ENCODE measurements at places on chromosomes 11 and 22. TPM values are rescaled to one million over a fixed set of nuclear protein-coding genes. Genes with fewer than 3 reads are reported as not detected.

ANO9 gene
- total RNA-seq = 61.4 TPM

TSGA10IP gene
- total RNA-seq = not detected

MS4A15 gene
- not detected for total RNA-seq

SCGB2A2 gene
- total RNA-seq = not detected

PRSS23 gene
- 355 TPM for total RNA-seq

AQP11 gene
- 2.3 TPM for total RNA-seq

CREB3L1 gene
- 35.6 TPM for total RNA-seq

KLHDC7B gene
- 1.8 TPM for total RNA-seq

ABCC8 gene
- 0.18 TPM for total RNA-seq

OR8D4 gene
- not detected for total RNA-seq

DNA sequence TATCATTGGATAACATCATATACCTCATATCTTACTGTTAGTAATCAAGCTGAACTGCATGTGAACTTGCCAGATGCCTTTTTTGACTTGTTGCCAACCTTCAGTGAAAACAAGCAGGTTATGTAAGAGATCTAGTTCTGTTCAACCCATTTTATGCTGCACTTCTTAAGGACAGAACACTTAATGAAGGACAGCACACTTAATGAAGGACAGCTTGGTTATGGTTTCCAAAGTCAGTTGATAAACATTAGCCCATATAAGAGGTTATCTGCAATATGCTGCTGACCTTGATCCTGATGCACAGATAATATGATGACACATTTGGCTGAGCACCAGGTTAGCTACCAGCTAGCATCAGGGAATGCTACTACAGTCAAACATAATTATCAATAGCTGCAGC is 358.7 kb upstream of the PDGFD start:
- no peak for DNase-seq

GRCh38 chr11:45543808-45544422 is 121.5 kb downstream of the CHST1 start:
- no peak for DNase-seq

DNA sequence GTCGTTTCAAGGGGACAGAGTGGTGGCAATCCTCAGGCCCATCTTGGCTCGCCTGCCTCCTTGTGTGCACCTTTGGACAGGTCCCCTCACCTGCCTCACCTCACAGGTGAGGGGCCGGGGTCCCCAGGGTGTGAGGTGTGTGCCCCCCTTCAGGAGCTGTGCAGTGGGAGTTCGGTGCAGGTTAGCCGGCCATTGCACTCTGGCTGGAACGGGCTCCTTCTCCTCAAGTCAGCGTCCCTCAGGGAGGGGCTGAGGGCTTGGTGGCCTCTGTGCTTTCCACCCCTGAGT is 269.1 kb downstream of the TBC1D22A start:
- DNase-seq = no peak

DNA sequence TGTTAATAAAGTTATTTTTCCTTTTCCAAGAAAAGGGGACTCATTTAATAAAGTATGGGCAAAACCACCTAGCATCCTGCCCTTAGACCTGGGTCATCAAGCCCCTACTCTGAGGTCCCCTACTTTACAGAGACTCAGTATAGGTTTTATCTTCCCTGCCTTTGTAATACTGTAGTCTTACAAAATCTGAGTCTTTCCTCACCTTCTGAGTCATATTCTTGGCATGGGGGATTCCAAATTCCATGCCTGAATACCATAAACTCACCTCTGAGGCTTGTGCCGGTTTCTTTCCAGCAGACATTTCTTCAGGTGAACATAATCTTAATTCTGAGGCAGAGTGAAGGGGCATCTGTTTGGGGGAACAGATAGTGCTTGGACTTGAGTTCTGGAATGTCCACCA is 282.5 kb downstream of the KCNA4 start:
- no peak for DNase-seq

DNA sequence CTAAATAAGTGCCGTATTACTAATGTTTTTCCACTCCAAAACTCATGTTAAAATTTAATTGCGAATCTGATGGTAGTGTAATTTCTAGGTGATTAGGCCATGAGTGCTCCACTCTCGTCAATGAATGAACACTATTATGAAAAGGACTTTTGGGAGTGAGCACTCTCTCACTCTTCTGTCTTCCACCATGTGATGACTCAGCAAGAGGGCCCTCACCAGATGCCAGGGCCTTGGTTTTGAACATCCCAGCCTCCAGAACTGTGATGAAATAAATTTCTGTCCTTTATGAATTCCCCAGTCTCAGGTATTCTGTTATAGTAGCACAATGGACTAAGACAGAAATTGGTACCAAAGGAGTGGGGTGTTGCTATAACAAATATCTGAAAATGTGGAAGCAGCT is 8.1 kb downstream of the JRKL start:
- DNase-seq = no peak

GRCh38 chr11:88651556-88651955 is 314.0 kb upstream of the CTSC start:
- no peak for DNase-seq

GRCh38 chr11:46290598-46291309 is 13.3 kb downstream of the CREB3L1 start:
- DNase-seq = no peak

DNA sequence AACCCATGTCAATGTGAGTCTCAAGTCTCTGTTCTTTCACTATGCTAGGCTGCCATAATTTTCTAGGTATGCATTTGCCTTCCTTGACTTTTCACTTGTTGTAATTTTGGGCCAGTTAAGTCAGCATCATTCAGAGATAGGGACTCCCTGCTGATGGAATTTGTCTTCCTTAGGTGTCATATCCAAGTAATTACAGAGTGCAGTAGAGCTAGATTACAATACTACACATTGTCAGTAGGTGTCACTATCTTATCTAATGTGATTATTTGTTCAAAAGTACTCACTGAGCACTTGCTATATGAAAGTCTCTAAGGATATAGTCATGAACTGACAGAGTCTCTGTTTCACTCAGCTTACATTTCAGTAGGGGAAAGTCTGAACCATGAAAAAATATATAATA is 25.0 kb upstream of the SYN3 start:
- DNase-seq = peak; percentile 4

DNA sequence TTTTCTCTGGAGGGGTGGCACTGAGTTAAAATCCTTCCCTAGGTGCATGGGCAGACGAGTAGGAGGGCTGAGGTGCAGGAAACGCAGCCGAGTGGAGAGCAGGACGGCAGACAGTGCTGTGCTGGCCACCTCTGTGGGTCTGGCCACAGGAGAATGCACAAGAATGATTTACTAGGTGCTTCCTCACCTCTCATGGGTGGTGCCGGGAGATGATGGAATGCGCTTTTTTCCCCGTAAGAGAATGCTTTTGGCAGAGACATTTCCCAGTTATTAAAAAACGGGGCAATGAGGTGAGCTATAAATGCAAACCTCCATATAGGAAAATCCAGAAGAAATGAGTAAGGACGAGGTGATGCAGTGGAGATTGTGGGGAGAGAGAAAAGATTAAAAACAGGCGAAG is 86.1 kb downstream of the ADAMTS15 start:
- no peak for DNase-seq

- no peak for DNase-seq
Measured at GRCh38 chr22:39712751-39713525, 142.4 kb downstream of the CACNA1I start.

DNA sequence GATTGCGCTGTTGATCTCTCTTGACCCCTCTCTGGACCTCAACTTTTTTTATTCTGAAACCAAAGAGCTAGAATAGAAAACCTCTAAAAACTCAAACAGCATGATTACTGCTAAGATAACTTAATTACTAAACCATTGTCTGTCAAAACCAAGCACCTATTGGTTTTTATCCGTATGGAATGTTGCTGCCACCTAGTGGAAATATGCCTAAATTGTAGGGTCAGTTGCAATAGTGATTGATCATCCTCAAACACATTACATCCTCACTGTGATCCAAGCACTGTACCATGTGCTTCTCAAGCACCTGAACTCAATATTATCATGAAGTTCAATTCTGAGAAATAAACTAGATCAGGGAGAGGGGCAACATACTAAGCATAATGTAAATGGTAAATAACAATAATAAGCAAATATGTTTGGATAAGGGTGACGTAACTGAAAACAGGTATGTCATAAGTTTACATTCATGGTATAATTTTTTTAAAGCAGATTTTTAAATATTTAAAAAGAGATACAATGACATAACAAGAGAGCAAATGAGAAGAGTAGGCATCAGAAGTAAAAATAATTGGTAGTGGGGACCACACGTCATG is 3.8 kb upstream of the OR5A2 start:
- peak; percentile 25 for DNase-seq

DNA sequence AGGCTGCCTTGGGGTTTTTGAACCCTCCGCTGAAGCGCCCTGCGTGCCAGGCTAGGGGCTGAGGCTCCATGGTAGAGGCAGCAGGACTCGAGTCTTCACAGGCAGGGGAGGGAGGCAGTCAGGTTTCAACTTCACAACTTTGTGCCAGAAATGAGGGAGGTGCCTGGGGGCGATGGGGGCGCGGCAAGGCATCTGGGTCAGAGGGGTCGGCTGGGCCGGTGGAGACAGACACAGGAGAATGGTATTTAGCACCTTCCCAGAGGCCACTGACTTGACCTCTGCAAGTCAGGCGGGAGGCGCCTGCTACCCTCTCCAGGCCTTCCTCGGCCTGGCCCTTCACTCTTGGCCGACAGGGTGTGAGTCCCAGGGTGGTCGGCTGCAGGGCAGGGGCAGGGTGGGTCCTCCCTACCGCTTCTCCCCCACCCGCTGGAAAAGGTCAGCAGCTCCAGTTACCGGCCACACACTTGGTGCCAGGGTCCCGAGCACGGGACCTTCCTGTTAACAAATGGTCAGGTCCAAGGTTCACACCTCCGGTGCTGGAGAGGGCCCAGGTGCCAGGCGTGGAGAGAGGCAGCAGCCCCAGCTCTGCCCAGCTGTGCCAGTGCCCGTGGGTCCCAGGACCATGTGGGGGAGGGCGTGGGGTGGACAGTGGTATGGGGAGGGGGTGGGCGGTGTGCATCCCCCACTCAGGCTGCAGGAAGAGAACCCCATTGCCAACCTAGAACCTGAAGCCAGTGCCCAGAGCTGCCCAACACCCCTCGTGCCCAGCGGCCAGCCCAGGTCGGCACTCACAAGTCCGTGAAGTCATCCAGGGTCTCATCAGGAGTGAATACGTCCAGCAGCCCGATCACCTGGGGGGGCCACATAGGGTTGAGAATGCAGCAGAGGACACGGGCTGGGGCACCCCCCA is 3.8 kb downstream of the MAPK12 start:
- DNase-seq = no peak

DNA sequence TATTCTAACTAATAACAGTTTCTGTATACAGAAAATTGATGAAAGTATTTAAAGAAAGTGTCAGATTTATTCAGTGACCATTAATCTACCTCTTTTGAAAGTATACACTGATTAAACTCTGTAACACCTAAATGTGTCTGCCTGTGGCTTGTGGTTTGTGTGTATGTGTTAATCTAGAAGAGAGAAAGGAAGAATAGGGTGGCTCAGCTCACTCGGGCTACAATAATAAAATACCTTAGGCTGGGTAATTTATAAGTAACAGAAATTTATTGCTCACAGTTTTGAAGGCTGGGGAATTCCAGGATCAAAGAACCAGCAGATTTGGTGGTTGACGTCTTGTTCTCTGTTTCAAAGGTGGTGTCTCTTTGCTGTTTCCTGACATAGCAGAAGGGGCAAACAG is 13.6 kb upstream of the OR5AS1 start:
- no peak for DNase-seq

DNA sequence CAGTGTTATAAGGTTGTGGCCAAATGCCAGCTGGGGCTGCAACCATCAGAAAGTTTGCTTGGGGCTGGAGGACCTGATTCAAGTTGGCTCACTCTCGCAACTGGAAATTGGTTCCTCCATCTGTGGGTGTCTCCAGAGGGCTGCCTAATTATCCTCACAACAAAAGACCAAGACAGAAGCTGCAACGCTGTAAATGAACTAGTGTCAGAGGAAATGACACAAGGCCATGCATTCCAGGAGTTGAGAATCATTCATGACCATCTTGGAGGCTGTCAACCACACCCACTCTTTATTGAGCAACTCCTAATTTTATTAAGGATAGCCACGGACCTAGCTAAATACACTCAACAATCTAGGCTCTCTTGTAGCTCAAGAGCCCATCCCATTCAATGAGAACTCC is 1060.8 kb downstream of the OPCML start:
- no peak for DNase-seq

DNA sequence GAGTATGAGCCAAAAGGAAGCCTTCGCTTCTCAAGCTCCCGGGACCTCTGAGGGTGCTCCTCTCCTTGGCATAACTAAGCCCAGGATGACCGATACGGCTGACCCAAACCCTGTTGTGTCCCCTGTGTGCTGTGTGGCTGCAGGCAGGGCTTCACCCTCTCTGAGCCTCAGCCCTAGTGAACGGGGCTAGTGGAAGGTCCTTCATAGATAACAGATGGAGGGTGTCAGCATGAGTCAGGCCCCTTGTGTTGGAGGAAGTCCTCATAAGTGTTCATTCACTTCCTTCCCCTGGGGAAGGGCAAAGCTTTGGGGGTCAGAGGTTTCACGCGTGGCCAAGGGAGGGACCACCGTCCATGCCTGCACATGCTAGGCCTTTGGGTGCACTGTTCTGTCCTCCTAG is 21.5 kb downstream of the SHISAL1 start:
- DNase-seq = no peak

- DNase-seq = no peak
Measured at GRCh38 chr11:12441231-12441861, 64.0 kb downstream of the PARVA start.

- no peak for DNase-seq
Measured at GRCh38 chr22:45204819-45205218, 35.9 kb downstream of the KIAA0930 start.

GRCh38 chr11:75342966-75343870 is 8.2 kb downstream of the ARRB1 start:
- DNase-seq = no peak

GRCh38 chr22:26865021-26865420 is 207.6 kb downstream of the MIAT start:
- no peak for DNase-seq

DNA sequence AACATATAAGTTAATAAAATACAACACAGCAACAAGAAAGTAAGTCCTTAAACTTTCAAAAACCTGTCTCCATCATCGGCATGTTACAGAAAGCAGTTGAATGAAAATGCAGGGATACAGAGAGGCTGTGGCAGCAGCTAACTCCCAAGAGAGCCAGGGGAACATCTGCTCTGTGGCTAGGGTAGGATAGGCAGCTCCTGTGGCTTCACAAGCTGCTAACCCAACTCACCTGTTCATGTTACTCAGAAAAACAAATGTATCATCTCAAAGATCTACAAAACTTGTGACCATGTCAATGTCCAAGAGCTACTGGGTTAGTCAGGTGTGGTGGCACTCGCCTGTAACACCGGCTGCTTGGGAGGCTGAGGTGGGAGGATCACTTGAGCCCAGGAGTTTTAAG is 15.2 kb upstream of the PLAAT3 start:
- DNase-seq = no peak
